ENCODE measurements at places on chromosomes 11 and 22.

GRCh38 chr11:76658651-76659650 lies 11.6 kb downstream of the LRRC32 start:
- H3K27ac ChIP-seq, result no peak overlapping the region
- H3K27me3 ChIP-seq, result peaks cover 22% of the 10 kb centered on the region
- DNase-seq, result no peak

DNA sequence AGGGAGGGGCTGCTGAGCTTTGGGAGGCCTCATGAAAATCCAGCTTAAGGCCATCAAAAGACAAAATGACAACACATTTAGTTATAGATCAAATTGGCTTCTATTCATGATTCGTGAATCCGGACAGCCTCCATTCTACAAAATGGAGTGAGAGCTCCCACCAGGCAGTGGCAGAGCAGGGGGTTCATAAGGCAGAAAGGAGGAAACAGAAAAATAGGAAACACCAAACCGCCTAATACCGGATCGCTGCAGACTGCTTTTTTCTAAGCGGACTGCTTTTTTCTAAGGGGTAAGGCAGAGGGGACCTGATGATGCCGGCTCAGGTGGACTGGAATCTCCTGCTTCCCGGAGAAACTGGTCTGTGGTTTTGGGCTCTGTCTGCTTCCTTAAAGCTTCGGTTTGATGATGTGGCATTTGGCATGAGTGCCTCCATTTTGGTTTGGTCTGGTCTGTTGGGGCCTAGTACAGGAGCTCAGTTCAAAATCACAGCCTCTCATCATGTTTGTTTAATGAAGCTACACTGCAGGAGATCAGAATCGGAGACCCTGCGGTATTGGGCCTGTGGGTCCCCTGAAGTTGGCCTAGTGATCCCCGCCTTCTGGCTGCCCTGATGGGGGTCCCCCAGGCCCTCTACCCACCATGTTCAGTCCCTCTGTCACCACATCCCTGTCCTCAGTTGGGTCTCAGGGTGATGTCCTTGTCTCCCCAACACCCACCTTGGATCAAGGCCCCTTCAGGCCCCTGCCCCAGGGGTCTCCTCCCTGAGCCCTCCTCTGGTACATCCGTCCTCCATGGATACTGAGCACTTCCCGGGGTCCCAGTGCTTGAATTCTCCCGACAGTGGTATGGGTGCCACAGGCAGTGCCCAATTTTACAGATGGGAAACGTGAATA lies 1.2 kb downstream of the ALDH3B1 start:
- H3K4me1 ChIP-seq, result peaks cover 8% of the 10 kb centered on the region
- H3K27me3 ChIP-seq, result no peaks in the 10 kb centered on the region
- no peaks in the 10 kb centered on the region for H3K36me3 ChIP-seq
- no peak overlapping the region for H3K27ac ChIP-seq
- no peak overlapping the region for H3K4me3 ChIP-seq

GRCh38 chr11:4194889-4195288 lies 100.3 kb downstream of the RRM1 start:
- H3K27ac ChIP-seq, result no peak overlapping the region

DNA sequence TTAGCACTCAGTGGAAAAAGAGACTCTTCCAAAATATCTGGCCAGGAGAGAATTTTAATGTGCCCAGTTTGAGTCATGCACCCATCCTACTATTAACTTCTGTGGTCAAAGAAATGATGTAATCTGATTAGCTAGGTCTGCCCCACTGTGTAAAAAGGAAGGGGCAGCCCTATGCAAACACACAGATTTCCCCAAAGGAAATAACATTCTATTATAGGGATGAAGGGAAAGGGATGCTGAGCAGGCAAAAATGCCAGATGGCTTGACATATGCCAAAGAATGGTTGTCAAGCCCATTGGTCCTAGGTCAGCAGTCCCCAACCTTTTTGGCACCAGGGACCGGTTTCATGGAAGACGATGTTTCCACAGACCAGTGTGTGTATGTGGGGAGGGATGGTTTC lies 43.3 kb upstream of the PAK1 start:
- no peak overlapping the region for H3K4me3 ChIP-seq
- H3K27me3 ChIP-seq, result no peaks in the 10 kb centered on the region
- no peaks in the 10 kb centered on the region for H3K4me1 ChIP-seq
- DNase-seq, result no peak
- no peaks in the 10 kb centered on the region for H3K36me3 ChIP-seq
- H3K27ac ChIP-seq, result no peak overlapping the region

DNA sequence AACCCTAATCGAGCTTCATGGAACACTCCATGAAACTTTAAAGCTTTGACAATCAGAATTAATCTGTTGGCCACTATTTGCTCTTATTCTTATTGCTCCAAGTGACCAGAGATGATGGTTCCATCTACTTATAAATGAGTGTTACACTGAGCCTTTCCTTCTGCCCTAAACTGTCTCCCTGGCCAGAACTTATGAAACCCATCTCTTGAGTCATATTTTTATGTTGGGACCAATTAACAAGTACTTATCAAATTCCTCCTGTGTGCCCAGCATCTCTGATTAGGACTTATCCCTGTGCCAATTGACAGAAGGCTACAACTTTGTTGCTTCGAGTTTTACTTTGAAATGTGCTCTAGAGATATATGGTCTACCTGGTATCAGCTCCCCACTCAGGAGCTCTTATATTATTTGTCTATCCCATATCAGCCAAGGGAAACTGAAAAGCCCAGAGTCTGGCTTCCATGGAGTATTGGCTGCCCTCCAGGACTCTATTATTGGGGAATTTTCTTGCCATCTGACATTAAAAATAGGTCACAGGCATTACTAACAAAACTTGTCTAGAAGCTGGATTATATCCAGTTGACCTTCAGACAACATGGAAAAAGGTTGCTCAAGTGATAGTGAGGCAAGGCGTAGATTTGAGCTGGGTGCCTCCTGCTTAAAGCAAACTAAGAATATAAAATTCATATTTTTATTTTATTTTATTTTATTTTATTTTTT lies 8.8 kb downstream of the KREMEN1 start:
- peaks cover 3% of the 10 kb centered on the region for H3K4me1 ChIP-seq
- H3K36me3 ChIP-seq, result no peaks in the 10 kb centered on the region
- H3K27ac ChIP-seq, result no peak overlapping the region

GRCh38 chr11:13280092-13280722 lies 2.6 kb downstream of the BMAL1 start:
- no peaks in the 10 kb centered on the region for H3K36me3 ChIP-seq
- DNase-seq, result no peak
- H3K27me3 ChIP-seq, result peaks cover 12% of the 10 kb centered on the region
- no peak overlapping the region for H3K27ac ChIP-seq
- H3K4me3 ChIP-seq, result no peak overlapping the region

DNA sequence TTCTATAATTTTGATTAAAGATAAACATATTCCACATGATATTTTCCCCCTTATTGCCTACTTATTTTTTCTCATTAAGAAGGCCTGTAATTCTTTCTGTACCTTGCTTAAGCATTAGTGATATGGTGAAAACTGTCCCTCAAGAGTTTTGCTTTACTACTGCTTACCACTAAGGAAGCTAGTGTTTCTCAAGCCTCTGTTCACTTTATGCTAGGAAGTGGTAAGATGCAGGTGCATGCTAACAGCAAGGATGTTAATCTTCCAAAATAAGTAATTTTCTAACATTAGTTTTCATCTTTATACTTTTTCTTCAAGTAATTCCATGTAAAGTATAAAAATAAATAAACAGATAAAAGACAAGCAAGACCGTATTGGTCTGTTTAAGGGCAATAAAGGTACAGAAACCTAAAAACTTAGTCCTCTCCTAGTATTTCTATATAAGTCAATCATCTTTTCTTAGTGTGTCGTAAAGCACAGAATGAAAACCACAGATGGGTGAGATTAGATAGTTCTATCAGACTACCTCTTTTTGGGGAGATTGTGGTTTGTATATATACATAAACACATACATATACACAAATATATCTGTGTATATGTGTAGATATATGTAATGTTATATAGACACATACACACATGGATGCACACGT lies 731.0 kb upstream of the CNTN5 start:
- H3K36me3 ChIP-seq, result no peaks in the 10 kb centered on the region
- H3K4me1 ChIP-seq, result no peaks in the 10 kb centered on the region
- H3K4me3 ChIP-seq, result no peak overlapping the region
- H3K27ac ChIP-seq, result no peak overlapping the region
- no peak for DNase-seq

GRCh38 chr22:38110008-38110862 lies at the start of gene BAIAP2L2:
Gene BAIAP2L2, minus strand, starts transcription at chr22:38110684. Its CDS starts 159 bp downstream, at chr22:38110525.
- peaks cover 2% of the 10 kb centered on the region for H3K4me1 ChIP-seq
- no peak within 1 kb of the TSS for H3K27ac ChIP-seq
- H3K4me3 ChIP-seq, result no peak within 1 kb of the TSS

DNA sequence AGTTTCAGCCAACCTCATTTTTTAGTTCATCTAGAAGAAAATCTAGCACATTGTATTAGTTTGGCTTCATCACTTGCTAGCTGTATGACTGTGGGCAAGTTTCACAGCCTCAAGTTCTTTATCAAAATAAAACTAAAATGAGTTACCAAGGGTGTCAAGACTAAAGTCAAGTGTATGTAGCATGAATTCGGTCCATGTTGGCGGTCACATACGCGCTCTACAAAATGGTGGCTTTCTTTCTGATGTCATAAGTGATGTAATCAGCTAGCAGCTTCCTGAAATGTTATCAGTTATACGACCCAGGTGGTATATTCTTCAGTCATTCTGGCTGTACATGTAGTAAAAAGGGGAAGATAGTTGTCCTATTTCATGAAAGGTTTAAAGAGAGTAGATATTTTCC lies 50.5 kb downstream of the POLD3 start:
- no peak for DNase-seq
- H3K4me1 ChIP-seq, result no peaks in the 10 kb centered on the region
- H3K36me3 ChIP-seq, result peaks cover 8% of the 10 kb centered on the region
- no peaks in the 10 kb centered on the region for H3K27me3 ChIP-seq
- no peak overlapping the region for H3K27ac ChIP-seq
- H3K4me3 ChIP-seq, result no peak overlapping the region

- no peaks in the 10 kb centered on the region for H3K27me3 ChIP-seq
- no peaks in the 10 kb centered on the region for H3K4me1 ChIP-seq
- no peak overlapping the region for H3K27ac ChIP-seq
- H3K36me3 ChIP-seq, result no peaks in the 10 kb centered on the region
- H3K4me3 ChIP-seq, result no peak overlapping the region
Observed at GRCh38 chr11:110512026-110512425, 82.3 kb downstream of the FDX1 start.

- peaks cover 14% of the 10 kb centered on the region for H3K27me3 ChIP-seq
- no peak overlapping the region for H3K27ac ChIP-seq
Observed at GRCh38 chr22:45295492-45295891, 10.7 kb downstream of the UPK3A start.

GRCh38 chr11:7050191-7050590 lies 29.9 kb downstream of the NLRP14 start:
- DNase-seq, result no peak
- no peaks in the 10 kb centered on the region for H3K36me3 ChIP-seq
- no peaks in the 10 kb centered on the region for H3K27me3 ChIP-seq
- no peak overlapping the region for H3K27ac ChIP-seq

DNA sequence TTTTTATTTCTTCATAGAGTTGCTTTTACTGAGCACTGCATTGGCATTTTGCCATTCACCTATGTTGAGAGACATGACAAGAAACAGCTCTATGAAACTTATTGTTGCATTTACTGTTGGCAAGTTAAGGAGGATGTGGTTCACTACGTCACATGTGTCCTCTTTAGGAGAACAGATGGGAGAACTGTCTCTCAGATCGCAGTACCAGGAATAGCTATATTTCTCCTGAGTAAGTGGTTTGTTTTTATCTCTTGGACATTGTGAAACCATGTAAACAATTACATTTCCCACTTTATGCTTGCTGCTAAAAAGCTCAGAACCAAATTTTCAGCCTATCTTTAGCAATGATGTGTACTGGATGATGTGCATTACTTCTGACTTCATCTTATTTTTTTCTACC lies 34.8 kb upstream of the PSMA1 start:
- DNase-seq, result no peak
- H3K4me1 ChIP-seq, result no peaks in the 10 kb centered on the region
- H3K27me3 ChIP-seq, result no peaks in the 10 kb centered on the region
- no peak overlapping the region for H3K27ac ChIP-seq

DNA sequence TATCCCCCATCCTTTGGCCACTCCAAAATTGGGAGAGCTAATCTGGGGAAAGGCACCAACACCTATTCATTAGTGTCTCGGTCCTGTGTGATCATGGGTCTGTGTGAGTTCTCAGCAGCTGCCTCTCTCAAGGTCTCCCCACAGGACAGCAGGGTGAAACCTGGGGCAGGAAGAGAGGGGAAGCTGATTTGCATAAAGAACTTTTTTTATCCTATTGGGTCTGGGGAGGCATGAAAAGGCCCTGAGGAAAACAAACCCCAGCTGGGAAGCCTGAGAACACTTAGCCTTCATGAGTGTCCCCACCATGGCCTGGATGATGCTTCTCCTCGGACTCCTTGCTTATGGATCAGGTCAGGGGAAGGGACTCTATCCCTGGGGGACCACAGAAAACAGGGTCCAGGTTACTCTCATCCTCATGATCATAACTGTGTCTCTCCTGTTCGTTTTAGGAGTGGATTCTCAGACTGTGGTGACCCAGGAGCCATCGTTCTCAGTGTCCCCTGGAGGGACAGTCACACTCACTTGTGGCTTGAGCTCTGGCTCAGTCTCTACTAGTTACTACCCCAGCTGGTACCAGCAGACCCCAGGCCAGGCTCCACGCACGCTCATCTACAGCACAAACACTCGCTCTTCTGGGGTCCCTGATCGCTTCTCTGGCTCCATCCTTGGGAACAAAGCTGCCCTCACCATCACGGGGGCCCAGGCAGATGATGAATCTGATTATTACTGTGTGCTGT lies 116.0 kb upstream of the TOP3B start:
- H3K4me3 ChIP-seq, result no peak overlapping the region
- H3K4me1 ChIP-seq, result no peaks in the 10 kb centered on the region
- no peak overlapping the region for H3K27ac ChIP-seq
- no peak for DNase-seq

DNA sequence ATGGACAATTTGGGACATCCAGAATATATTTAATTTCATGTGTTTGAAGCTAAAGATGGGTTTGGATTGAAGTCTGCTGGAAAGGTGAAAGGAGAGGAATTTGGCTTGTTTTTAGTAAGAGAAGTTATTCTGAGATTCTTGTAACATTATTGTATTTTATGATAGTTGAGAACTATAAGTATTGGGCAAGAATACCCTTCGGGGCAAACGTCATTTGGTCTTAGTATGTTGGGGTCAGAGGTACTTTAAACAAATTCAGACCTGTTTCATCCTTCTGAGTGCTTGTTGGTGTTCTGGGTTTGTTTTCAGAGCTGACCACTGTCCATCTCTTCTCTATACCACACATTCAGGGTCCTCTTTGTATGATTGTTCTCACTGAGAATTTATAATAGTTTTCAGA lies 19.5 kb downstream of the PANX1 start:
- no peak overlapping the region for H3K4me3 ChIP-seq
- H3K27ac ChIP-seq, result no peak overlapping the region
- peaks cover 5% of the 10 kb centered on the region for H3K4me1 ChIP-seq
- H3K36me3 ChIP-seq, result peaks cover 8% of the 10 kb centered on the region

- no peak for DNase-seq
- no peaks in the 10 kb centered on the region for H3K4me1 ChIP-seq
- no peak overlapping the region for H3K27ac ChIP-seq
- no peaks in the 10 kb centered on the region for H3K36me3 ChIP-seq
Observed at GRCh38 chr22:21078916-21079315, 33.2 kb downstream of the LRRC74B start.

GRCh38 chr11:128734832-128735224 lies 41.0 kb downstream of the FLI1 start:
- no peak for DNase-seq
- H3K27ac ChIP-seq, result no peak overlapping the region
- no peak overlapping the region for H3K4me3 ChIP-seq
- peaks cover 22% of the 10 kb centered on the region for H3K4me1 ChIP-seq
- H3K27me3 ChIP-seq, result no peaks in the 10 kb centered on the region

- H3K27ac ChIP-seq, result no peak overlapping the region
- H3K27me3 ChIP-seq, result no peaks in the 10 kb centered on the region
- H3K4me1 ChIP-seq, result no peaks in the 10 kb centered on the region
Observed at GRCh38 chr11:74860743-74861142, 88.1 kb downstream of the XRRA1 start.

Measured in neuronal stem cell (in vitro differentiated cells).